ENCODE measurements at places on chromosomes 3 and 15.
A peak's percentile ranks its signal among the peaks of the same experiment; 100 is the strongest.

DNA sequence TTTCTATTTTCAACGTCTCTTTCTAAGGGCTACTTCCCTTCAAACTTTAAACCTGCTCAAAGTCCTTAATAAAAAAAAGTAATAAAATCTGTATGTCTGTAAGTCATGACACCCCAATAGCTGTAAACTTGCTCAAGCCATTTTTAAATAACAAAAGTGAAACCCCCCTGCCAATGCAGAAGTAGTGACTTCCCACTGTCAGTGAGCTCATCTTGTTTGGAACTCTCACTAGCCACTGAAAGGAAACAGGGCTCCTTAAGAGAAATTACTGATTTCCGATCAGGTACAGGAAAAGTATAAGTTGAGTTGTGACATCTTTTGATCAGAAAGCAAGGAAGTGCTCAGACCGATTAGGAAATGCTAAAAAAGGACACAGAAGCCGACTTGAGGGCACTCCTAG is 27.6 kb upstream of the GPR171 start:
- DNase-seq = peak; percentile 19

GRCh38 chr3:23895181-23895580 is 21.6 kb downstream of the NKIRAS1 start:
- no peak for DNase-seq

- no peak for DNase-seq
Observed at GRCh38 chr3:114841515-114841914, 305.6 kb downstream of the ZBTB20 start.

- no peak for DNase-seq
Observed at GRCh38 chr3:32000877-32001276, 19.3 kb downstream of the ZNF860 start.

- no peak for DNase-seq
Observed at GRCh38 chr3:15099364-15100098, 583 bp upstream of the RBSN start.

DNA sequence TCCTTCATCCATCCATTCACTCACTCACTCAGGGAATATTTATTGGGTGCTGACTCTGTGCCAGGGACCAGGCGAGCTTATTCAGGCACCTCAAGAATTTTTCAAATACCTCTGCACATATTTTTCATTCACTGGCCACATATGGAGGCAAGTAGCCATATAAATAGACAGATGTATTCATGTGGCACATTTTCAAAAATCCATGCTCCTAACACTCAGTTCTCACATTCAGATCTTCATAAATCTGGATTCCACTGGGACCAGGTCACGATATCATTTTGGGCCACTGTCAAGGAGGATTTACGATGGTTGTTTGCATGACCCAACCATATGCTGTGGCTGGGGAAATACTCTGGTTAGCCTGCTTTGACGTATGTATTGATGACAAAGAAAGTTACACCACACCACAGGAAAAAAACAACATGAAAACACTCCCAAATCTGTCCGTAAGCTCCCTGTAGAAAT is 241.8 kb upstream of the LRTM1 start:
- DNase-seq = no peak

- no peak for DNase-seq
Observed at GRCh38 chr15:63484433-63485186, 19.8 kb upstream of the USP3 start.

DNA sequence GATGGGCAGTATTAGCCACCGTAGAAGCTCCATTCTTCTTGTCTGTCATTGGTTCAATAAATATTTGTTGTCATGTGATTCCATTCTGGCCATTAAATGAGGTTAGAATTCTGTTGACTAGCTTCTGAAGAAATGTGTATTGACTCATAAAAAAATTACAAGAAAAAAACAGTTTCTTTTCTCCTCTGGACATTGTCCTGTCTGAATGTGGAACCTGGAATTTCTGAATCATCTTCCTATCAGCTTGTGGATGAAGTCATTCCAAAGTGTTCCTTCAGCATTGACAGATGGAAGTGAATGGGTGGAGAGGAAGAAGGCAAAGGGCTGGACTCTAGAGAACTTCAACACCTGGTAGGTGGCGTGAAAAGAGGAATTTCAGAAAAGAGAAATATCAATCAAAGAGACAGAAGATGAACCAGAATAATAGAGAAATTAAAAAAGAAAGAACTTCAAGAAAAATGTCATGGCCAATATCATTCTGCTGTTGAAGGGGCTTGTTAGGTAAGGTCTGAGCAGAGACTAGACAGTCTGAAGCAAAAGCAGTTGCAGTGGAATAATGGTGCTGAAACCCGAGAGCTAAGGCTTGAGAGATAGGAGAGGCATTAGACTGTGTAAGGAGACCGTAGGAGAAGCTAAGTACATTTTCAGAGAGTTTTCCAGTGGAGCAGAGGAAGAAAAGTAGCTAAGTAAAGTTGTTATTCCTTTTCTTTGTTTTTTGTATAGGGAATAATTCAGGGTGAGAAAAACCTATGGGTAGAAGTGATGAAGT is 806.6 kb downstream of the SQOR start:
- no peak for DNase-seq

DNA sequence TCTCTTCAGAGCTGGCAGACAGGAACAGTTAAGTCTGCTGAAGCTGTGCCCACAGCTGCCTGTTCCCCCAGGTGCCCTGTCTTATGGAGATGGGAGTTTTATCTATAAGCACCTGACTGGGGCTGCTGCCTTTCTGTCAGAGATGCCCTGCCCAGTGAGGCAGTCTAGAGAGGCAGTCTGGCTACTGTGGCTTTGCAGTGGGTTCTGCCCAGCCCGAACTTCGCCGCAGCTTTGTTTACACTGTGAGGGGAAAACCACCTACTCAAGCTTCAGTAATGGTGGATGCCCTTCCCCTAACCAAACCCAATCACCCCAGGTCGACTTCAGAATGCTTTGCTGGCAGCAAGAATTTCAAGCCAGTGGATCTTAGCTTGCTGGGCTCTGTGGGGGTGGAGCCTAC is 91.2 kb downstream of the SLC25A26 start:
- no peak for DNase-seq

DNA sequence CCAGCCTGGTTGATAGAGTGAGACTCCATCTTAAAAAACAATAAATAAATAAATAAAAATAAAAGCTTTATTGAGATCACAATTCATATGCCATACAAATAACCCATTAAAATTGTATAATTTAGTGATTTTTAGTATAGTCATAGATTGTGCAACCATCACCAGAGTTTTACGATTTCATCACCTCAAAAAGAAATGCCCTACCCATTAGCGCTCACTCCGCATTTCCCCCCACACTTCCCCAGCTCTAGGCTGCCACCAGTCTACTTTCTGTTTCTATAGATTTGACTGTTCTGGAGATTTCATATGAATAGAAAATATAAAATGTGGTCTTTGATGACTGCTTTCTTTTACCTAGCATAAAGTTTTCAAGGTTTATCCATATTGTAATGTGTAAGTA is 57.0 kb downstream of the ARHGEF26 start:
- no peak for DNase-seq

GRCh38 chr3:169147238-169148008 is 516.1 kb downstream of the MECOM start:
- DNase-seq = no peak

GRCh38 chr3:114079761-114080160 is 23.2 kb downstream of the QTRT2 start:
- DNase-seq = no peak

Data from naive thymus-derived CD4-positive, alpha-beta T cell (primary cell).